ENCODE measurements at places on chromosomes 7 and 10.

- DNase-seq: no peak
Observed at GRCh38 chr7:64945503-64946175, 42.6 kb downstream of the ZNF273 start.

DNA sequence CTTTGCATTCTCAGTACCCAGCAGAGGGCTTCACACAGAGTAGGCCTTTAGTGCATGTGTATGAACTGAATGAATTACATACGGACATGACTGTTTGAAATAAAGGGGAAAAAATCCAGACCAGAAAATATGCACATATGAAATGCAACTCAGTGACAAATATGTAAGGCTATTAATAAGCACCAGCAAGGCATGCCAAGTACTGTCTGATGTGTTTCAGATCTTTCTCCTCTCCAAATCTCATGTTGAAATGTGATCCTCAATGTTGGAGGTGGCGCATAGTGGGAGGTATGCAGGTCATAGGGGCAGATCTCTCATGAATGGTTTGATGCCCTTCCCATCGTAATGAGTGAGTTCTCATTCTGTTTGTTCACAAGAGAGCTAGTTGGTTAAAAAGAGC is 87.3 kb upstream of the TOMM7 start:
- DNase-seq: no peak

DNA sequence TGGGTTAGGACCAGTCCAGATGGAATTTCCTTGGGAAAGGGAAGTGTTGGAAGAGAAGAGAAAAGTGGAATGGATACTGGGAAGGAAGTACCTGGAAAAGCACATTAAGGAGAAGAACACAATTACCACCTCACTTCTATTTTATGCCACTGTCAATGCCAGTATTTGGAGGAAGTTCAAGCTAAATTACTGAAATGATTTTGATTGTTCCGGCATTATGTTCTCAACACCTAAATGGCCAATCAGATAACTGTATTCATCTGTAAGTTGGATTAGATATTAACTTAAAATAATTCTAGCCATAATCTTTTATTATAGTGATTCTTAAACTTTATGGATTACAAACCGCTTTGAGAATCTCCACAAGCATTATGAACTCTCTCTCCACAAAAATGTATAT is 7.3 kb downstream of the NPVF start:
- no peak for DNase-seq

GRCh38 chr7:23093111-23093510 is 12.5 kb upstream of the KLHL7 start:
- no peak for DNase-seq

GRCh38 chr7:73831834-73832651 is 1.2 kb downstream of the CLDN4 start:
- no peak for DNase-seq

DNA sequence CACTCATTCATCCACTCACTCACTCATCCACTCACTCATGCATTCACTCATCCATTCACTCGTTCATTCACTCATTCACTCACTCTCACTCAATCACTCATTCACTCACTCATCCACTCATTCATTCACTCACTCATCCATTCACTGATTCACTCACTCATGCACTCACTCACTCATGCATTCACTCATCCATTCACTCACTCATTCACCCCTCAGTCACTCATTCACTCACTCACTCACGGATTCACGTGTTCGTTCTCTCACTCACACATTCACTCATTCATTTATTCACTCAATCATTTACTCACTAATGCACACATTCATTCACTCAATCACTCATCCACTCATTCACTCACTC is 73.4 kb downstream of the CARD11 start:
- no peak for DNase-seq

DNA sequence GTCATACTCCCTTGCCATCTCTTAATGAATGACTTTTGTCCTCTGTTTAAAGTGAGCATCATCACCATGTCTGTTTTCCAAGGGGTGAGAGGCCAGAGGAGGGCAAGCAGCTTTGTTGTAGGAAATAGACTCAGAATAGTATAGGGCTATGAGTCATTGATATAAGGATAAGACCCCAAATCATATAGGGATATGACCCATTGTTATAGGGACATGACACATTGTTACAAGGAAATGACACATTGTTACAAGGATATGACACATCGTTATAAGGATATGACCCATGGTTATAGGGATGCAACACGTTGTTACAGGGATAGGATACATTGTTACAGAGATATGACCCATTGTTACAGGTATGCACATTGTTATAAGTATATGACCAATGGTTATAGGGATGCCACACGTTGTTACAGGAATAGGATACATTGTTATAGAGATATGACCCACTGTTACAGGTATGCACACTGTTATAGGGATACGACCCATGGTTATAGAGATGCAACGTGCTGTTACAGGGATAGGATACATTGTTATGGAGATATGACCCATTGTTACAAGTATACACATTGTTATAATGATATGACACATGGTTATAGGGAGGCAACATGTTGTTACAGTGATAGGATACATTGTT is 311.1 kb upstream of the ADARB2 start:
- no peak for DNase-seq

DNA sequence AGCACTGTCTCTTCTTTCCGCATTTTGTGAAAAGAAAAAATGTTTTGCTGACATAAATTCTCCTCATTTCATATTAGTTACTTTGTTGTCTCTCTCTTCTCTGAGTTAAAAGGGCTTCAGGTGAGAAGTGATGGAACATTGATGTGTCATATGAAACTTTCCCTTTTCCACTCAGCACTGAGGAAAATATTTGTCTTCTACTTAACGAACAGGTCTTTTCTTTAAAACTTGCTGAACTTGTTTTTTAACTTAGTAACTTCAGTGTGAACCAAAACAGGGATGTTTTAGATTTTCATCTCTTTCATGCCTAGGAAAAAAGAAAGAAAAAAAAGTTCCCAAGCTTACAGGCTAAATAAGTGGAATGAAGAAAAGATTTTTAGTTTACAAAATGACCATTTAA is 19.0 kb upstream of the TSPAN12 start:
- DNase-seq: no peak

- peak; percentile 13 for DNase-seq
Observed at GRCh38 chr10:132904181-132904813, 38.1 kb downstream of the CFAP46 start.

GRCh38 chr10:91551856-91552255 is 81.0 kb downstream of the PPP1R3C start:
- no peak for DNase-seq

DNA sequence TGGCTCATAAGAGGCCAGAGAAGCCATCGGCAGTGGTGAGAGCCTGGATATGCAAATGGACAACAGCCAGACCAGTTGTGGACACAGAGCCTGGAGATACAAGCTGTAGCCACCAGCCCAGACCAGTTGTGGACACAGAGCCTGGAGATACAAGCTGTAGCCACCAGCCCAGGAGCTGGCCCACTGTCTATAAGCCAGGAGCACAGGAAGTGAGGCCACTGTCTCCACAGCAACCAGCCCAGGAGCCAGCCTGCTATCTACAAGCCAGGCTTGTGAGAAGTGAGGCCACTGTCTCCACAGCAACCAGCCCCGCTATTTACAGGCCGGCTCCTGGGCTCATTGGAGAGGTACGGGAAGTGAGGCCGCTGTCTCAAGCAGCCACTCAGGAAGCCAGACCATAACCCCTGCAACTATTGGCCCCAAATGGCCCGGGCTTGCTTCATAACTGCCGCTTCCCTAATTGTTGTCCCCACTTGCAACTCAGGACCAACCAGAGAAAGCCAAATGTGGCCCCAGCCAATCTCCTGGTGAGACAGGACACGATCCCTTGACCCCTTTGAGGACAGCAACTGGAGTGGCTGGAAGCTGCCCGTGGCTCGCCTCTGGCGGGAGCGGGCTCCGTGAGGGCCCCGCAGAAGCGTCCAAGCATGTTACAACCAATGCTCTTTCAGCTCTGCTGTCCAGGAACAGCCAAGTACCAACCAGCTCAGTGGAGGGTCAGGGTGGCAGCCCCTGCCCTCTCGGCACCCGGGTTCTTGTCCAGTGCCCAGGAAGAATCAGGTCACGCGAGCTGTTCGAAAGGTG is 44.1 kb upstream of the CNPY1 start:
- DNase-seq: no peak

- no peak for DNase-seq
Observed at GRCh38 chr7:158042156-158042880, 545.3 kb downstream of the PTPRN2 start.

GRCh38 chr7:1090236-1090635 is 2.3 kb downstream of the GPER1 start:
- DNase-seq: no peak

DNA sequence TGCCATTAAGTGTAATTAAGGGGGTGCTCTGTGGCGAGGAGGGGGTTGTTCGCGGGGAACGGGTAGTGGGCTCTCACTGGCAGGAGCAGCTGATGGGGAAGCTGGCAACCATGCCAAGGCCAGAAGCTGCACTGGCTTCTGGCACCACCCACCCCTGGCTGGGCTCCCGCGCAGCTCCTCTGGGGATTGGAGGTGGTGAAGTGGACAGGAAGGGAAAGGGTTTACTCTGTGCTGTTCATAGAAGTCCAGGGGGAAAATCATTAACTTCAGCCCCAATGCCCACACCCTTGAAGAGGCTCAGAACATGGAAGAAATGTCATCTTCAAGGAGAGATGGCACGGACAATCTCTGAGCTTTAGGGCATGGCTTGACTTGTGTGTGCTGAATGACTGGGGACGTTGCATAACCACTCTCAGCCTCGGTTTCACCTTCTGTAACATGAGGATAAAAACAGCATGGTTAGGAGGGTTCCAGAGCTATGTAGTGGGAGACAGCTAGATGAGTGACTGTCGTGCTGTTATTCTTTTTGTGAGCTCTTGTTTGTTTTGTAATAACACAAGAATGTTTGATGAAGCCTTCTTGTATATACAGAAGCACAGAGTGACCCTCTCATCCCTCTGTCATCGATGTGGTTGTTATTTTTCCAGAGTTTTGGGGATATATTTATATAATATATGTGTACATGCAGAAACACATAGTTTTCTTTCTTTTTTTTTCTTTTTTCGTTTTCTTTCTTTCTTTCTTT is 29.9 kb downstream of the KAZALD1 start:
- no peak for DNase-seq

GRCh38 chr10:76428551-76429367 is 997.3 kb downstream of the LRMDA start:
- no peak for DNase-seq

DNA sequence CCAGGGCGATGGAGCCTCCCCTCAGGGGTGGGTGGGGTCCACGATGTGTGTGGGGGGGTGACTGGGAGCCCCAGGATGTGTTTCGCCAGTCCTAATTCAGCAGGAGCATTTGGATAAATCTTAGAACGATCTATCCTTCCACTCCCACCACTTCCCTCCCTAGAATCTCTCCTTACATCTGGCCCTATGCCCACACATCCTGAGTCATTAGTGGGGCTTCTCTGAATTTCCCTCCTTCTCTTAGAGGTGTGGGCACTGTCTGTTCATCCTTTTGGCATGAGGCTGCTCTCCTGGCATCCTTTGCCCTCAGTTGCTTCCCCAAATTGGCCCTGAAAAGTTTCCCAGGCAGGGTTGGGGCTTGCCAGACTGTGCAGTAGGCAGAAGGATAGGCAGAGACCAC is 1.6 kb downstream of the GHRHR start:
- DNase-seq: no peak

- no peak for DNase-seq
Observed at GRCh38 chr10:96047004-96047649, 3.7 kb downstream of the CCNJ start.

GRCh38 chr7:47087866-47088265 is 494.0 kb downstream of the TNS3 start:
- no peak for DNase-seq

DNA sequence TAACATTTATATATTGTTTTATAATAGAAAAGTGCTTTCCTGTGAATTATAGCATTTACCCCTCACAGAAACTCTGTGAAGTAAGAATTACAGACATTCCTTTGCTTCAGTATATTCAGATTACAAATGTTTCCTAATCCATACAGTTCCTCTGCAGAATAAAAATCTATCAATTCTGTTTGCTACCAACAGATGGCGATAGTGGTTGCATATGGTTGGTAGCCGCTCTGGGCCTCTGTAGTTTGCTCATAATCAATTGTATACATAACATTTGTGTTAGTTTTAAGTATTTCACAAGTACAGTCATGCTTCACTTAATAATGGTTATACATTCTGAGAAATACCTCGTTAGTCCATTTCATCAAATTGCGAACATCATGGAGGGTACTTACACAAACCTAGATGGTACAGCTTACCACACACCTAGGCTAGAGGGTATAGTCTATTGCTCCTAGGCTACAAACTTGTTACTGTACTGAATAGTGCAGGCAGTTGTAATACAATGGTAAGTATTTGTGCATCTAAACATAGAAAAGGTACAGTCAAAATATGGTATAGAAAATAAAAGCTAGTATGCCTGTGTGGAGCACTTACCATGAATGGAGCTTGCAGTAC is 94.4 kb upstream of the STEAP4 start:
- no peak for DNase-seq

GRCh38 chr10:12262278-12262981 is 66.4 kb downstream of the CDC123 start:
- DNase-seq: no peak

DNA sequence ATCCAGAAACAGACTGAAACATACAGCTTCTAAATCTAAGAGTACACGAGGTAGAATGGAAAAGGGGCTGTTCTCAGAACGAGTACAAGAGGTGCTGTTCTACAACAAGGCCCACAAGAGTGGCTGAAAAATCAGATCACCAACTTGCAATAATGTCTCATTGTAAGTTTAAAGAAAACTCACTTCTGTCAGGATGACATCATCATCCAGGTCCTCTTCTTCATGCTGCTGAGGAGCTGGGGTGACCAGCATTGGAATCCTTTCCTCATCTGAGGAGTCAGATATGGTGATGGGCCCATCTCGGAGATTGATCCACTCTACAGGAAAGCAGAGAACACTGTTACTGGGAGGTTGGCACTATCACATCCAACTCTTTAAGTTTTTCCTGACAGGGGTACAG is 28.8 kb downstream of the RNF216 start:
- DNase-seq: no peak

- no peak for DNase-seq
Observed at GRCh38 chr10:117160567-117160966, 22.5 kb upstream of the VAX1 start.

GRCh38 chr10:109696981-109697775 is 226.1 kb downstream of the XPNPEP1 start:
- no peak for DNase-seq

- DNase-seq: no peak
Observed at GRCh38 chr7:16773884-16774283, 20.3 kb downstream of the TSPAN13 start.

DNA sequence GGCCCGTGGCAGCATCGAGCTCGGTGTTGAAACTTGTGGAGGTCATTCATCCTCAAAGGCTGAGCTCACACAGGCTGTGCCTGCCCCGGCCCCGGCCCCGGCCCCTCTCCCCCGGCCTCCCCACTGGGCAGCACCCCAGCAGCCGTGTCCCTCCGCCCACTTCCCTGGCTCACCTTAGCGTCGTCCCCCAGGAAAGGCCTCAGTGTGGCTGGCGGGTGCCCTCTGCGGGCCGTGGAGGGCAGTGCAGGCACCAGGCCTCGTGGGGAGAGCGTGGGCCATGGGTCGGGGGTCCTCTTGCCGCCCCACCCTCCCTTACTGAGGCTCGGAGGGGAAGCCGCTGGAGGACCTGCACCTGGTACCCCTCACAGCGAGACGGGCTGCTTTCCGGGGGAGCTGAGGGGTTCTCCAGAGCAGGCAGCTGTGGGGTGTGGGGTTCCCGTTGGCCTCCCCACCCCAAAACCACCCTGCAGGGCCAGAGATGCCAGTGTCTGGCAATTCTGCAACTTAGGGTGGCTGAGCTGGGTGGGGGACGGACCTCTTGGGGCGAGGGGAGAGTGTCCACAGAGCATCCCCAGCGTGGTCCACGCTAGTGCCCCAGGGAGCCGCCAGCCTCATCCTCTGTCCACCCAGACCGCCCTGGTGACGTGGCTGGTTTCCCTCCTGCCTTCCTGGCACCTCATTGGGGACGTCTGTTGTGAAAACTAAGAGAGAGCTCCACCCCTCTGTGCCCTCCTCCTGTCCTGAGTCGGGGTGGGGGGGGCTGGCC is 44.2 kb upstream of the DPYSL4 start:
- DNase-seq: no peak
